Memory B cell (primary cell): ENCODE measurements at places on chromosomes 13 and 19.

GRCh38 chr13:75635101-75635827 is 866 bp upstream of the LMO7 start:
- no peak for DNase-seq

DNA sequence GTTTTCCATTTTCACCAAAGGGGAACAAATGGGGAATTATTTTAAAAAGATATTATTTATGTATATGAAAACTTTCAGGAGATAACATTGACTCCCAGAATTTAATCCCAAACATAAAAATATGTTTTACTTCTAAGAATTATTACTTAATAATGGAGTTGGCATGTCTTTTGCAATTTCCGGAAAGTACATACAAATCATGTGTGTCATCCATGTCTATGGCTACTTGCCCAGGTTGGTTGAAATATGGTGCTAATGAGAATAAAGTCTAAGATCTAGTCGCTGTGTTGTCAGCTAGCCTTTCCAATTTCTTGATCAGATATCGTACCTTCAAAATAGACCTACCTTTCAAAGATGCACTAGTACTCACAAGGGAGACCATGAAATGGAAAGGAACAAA is 1003.2 kb upstream of the PCDH20 start:
- no peak for DNase-seq

GRCh38 chr13:68509734-68510621 is 1279.8 kb upstream of the PCDH9 start:
- no peak for DNase-seq

- no peak for DNase-seq
Measured at GRCh38 chr19:49470615-49470978, 3.4 kb upstream of the FLT3LG start.

- no peak for DNase-seq
Measured at GRCh38 chr13:69324090-69324886, 783.3 kb upstream of the ATXN8OS start.

DNA sequence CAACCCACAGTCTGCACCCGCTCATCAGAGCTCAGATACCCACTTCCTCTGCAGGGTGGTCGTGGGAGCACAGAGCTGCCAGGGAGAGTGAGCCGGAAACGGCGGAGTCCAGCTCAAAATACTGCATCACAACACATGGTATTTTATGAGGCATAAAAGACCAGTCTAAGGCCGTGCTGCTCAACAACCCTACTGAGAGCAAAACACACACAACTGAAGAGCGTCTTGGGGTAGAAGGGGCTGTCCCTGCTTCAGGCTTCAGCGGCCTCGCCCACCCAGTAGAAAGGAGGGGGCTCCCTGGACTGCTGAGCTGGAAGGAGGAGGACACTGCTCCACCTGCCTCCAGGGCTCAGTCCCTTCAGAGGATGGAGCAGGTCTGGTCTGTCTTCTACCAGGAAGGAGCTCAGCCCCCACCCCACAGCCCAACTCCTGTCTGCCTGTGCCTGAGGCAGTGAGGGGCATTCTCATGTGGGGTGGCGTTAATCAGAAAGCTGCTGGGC is 36.9 kb downstream of the NAXD start:
- no peak for DNase-seq

DNA sequence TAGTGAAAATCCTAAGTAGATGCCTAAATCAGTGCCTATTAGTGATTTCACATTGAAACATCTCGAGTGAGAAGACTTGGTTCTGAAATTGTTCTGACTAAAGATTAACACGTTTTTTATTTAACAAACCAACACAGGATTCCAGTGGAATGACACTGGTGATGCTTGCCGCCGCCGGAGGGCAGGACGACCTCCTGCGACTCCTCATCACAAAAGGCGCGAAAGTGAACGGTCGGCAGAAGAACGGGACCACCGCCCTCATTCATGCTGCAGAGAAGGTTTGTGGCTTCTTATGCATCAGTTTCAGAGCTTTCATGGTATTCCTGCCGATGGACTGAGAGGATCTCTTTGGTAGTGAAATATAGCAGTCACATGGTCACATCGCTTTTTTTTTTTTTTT is 28.1 kb downstream of the MPHOSPH8 start:
- no peak for DNase-seq

DNA sequence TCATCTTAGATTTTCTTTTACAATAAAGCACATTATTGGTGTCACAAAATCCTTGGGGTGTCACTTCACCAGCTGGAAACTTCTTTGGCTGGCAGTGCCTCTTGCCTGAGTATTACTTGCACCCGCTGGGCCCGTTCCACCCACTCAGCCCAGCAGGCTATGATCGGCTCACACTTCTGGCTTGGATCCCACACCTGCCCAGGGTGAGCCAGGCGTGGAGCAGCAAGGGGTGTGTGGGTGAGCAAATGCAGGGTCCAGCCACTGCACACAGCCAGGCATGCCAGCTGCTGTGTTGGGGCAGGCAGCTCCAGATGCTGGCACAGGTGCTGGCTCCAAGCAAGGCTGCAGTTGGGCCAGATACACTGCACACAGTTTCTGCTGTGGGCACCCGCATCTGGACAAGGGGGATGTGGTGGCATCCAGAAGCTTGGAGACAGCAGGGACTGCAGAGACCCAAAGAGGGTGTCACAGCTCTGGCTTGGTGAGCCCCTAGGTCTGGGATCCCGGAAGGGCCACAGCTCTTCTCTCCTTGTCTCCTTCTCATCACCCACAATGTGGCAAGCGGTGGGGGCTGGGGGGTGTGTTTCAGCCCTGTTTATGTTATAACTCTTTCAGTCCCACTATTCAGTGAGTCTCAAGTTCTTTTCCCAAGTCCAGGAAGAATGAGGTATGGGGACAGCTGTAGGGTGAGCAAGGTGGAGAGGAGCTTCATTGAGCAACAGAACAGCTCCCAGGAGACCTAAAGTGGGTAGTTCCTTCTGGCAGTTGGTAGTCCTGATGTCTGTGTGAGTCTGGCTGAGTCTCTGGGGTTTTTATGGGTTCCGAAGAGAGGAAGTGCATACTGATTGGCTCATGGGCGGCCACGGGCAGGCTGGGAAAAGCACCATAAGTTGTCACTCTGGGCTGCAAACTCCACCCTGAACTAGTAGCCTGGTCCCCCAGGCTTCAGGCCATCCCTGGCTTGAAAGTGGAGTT is 25.3 kb upstream of the TBC1D4 start:
- no peak for DNase-seq

DNA sequence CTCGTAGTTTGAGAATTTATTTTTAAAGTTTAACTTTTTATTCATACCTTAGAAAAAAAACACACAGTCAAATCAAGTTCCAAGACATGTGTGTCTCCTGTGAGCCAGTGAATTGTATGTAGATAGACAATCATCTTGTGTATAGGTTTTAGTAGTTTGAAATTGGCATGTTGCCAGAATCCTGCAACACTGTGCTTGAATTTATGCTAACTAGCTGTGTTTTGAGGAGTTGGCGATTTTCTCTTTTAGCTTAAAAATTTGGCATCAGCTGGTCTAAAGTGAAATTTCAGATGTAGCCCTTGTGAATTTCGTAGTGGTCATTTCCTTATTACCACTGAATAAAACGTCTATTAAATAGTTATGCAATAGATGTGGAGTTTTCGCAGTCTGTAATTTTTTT is 213.2 kb downstream of the ATP8A2 start:
- no peak for DNase-seq

DNA sequence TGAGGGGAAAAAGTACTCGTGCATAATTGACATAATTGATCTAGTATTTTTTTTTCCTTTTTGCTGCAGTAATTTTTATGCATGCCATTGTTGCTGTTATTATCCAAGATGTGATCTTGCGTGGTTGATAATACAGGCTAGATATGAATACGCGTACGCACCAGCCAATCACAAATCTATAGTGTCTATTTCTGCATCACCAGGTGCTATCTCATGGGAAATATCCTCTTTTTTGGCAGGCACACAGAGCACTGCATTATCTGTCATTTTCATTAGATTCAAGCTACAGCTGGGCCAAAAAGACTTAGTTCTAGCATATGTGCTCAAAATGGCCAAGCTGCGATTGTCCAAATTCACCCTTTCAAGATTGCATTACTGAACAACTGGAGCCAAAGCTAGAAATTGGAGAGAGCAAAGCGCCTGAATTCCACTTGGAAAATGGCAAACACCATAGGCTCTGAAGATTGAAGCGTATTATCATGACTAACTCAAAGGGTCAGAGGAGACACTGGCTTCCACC is 181.1 kb downstream of the TSHZ3 start:
- DNase-seq = no peak

GRCh38 chr13:103471896-103472295 is 405.7 kb upstream of the SLC10A2 start:
- DNase-seq = no peak

DNA sequence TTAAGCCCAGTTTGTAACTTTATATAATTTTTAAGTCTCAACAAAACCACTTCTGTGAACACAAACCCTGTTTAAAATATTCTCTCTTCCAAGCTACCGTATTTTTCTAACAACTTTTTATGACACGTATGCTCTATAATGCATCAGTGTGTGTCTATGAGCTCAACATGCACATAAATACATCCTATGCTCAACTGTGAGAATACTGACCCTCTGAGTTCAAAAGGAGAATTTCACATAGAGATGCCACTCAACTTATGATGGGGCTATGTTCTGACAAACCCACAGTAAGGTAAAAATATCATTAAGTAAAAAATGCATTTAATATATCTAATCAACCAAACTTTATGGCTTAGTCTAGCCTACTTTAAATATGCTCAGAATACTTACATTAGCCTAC is 1139.7 kb upstream of the SPRY2 start:
- DNase-seq = no peak

DNA sequence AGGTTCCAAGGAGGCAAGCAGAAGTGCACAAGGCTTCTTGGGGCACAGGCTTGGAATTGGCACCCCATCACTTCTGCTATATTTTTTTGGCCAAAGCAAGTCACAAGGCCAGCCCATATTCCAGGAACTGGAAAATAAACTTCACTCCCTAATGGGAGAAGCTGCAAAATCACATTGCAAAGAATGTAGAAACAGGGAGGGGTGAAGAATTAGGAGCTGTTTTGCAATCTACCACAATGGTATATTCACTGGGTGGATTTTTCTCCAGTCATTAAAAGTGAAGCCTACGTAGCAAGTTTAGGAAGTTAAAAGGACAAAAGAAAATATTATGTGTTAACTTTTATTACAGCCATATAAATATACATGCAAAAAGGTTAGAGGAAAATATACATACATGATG is 464.8 kb downstream of the COG6 start:
- DNase-seq = no peak

GRCh38 chr19:6825076-6825774 is 52.7 kb downstream of the VAV1 start:
- DNase-seq = no peak

DNA sequence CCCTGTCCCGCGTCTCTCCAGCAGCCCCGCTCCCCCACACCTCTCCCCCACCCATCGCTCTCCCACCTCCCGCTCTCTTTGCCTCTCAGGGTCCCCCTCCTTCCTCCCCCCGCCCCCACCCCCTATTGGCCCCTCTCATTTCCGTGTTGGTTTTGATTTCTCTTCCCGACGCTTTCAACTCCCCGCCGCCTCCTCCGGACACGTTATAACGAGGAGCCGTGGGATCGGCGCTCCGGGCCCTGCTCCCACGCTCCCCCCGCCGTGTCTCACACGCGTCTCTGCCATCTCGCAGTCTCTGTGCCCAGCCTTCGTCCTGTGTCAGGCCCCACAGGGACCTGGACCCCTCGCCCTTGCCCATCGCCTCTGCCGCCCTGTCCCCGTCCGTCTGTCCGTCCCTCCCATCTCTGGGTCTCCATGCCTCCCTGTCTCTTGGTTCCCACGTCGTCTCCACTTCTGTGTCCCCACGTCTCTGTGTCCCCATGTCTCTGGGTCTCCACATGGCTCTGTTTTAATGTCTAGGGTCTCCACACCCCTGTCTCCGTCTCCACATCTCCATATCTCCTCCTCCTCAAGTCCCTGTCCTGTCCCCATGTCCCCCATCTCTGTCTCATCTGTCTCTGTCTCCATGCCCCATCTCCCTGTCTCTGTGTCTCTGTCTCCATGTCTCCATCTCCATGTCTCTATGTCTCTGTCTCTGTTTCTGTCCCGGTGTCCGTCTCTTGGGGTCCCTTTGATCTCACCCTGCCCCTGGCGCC is 13.1 kb downstream of the ERFL start:
- DNase-seq = no peak

DNA sequence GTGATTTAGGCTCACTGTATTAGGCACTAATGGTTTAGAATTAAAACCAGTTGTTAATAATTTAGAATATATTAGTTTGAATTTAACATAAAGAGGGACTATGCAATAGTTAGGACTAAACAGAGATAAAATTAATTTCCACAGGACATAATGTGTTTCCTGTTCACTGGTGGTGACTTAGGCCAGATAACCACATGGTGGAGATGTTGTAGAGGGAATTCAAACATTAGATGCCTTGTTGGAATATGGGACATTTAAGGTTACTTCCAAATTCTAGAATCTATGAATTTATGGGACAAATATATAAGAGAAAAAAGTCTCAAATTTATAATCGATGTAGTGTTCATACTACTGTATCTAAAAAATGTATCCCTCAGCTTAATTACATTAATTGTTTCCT is 615.5 kb upstream of the KLHL1 start:
- no peak for DNase-seq

DNA sequence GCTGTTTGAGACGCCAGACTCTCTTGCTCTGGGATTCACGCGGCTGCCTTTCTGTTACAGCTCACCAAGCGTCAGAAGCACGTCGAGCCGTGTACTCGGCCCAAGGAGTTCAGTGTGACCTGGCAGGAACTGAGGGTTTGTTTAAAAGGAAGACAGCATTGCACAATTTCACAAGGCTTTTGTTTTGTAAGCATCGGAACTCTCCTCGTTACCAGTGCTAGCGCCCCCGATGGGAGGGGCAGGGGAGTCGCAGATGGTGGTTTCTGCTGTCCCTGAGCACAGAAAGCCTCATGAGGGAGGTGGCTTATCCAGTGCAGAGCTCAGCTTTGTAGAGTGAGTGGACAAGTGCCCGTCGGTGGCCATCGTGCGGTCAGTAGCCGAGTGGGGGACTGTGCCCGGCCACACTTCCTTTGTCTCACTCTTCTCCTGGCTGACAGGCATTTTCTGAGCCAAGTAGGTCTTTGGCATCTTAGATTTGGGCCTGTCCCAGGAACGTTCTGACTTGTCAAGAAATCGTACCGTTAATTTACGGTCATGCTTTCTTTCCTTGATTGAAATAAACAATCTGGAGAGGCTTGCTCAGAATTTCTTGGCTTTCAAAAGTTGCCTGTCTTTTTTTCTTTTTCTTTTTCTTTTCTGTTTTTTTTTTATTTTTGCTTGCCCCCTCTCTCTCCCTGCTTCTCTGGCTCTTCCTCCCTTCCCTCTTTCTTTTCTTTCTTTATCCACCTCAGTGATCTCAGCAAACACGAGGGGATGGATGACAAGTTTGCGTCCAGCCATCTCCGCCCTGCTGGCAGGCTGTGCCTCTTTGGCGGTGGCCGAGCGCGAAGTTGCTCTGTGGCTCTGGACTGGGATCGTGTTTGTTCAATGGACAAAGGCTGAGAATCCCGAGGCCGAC is 7.7 kb downstream of the KDM4B start:
- DNase-seq = no peak

- no peak for DNase-seq
Measured at GRCh38 chr13:68007576-68007975, 777.4 kb upstream of the PCDH9 start.

DNA sequence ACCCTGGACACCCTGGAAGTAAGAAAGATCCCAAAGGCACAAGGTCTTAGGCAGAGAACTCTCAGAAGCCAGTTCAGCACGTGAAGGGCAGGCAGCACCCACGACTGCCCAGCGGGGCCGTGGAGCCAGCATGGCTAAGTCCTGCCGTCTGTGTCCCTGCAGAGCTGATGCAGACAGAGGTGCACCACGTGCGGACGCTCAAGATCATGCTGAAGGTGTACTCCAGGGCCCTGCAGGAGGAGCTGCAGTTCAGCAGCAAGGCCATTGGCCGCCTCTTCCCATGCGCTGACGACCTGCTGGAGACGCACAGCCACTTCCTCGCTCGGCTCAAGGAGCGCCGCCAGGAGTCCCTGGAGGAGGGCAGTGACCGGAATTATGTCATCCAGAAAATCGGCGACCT is 44.8 kb downstream of the PEX11G start:
- no peak for DNase-seq
